Adrenal gland (tissue), 19 donors: ENCODE measurements at places on chromosomes 3 and 15. TPM values are rescaled to one million over a fixed set of nuclear protein-coding genes. Genes with fewer than 3 reads are reported as not detected.
A peak's percentile ranks its signal among the peaks of the same experiment; 100 is the strongest.

The C3orf33 gene
- polyA plus RNA-seq = 16.9 TPM

The CLCN2 gene
- 11.4 TPM for polyA plus RNA-seq

The CPN2 gene
- polyA plus RNA-seq = 4.0 TPM

- H3K4me1 ChIP-seq = no peaks in the 10 kb centered on the region
- H3K4me3 ChIP-seq = no peak overlapping the region
- no peaks in the 10 kb centered on the region for H3K36me3 ChIP-seq
- no peaks in the 10 kb centered on the region for H3K27me3 ChIP-seq
- H3K27ac ChIP-seq = no peak overlapping the region
- DNase-seq = peak; percentile 73
These were observed 63.2 kb upstream of the SPPL2A start for GRCh38 chr15:50828610-50829206.

DNA sequence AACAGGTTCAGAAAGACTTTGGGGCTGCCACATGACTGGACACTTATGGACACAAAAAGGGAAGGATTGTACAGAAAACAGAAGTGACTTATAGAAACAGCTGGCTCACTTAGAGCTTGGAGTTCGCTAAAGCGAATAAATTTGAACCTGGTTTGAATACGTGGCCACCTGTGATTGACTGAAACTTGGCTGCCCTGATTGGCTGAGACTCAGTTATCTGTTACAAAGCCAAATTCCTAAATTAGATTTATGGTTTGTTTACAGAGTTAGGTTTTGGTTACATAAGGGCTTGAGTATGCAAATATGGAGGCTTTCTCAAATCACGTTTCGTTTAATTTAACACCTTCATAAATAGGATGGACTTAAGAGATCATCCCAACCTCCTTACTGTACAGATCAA is 270.2 kb downstream of the THSD4 start:
- H3K4me3 ChIP-seq = no peak overlapping the region
- H3K27ac ChIP-seq = peak overlapping the region; percentile 2
- H3K27me3 ChIP-seq = no peaks in the 10 kb centered on the region
- H3K4me1 ChIP-seq = peaks cover 25% of the 10 kb centered on the region
- no peak for DNase-seq

GRCh38 chr3:48507256-48508061 is 3.5 kb upstream of the SHISA5 start:
- DNase-seq = peak; percentile 72
- no peaks in the 10 kb centered on the region for H3K27me3 ChIP-seq
- H3K4me3 ChIP-seq = no peak overlapping the region
- H3K4me1 ChIP-seq = peaks cover 5% of the 10 kb centered on the region
- H3K27ac ChIP-seq = peak overlapping the region; percentile 26

GRCh38 chr15:36809380-36809779 is 230.0 kb downstream of the CDIN1 start:
- H3K27me3 ChIP-seq = no peaks in the 10 kb centered on the region
- peaks cover 18% of the 10 kb centered on the region for H3K4me1 ChIP-seq
- H3K4me3 ChIP-seq = no peak overlapping the region
- peaks cover 3% of the 10 kb centered on the region for H3K36me3 ChIP-seq
- no peak for DNase-seq

- peak; percentile 66 for DNase-seq
- no peaks in the 10 kb centered on the region for H3K4me1 ChIP-seq
- H3K27me3 ChIP-seq = no peaks in the 10 kb centered on the region
- H3K4me3 ChIP-seq = no peak overlapping the region
- no peak overlapping the region for H3K27ac ChIP-seq
These were observed 194.3 kb downstream of the BCHE start for GRCh38 chr3:165642761-165643420.

DNA sequence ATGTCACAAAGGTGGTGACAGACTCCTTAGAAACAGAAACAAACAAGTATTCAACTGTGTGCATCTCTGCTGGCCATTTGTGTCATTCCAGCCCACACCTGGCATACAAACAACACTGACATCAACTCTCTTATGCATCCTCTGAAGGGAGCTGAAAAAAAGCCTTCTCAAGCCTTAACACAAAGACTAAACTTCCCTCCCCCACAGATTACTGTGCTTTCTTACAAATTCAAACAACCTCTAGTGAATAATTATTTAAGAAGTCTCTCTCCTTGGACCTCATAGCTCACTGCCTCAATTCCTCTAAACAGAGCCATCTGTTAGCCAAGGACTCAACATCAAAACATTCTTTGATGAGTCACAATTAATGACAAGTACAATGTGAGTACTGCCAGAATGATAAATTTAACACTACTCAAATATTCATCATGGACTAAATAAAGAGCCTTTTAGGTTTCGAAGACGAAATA is 132.1 kb downstream of the WDR76 start:
- no peak for DNase-seq
- no peak overlapping the region for H3K27ac ChIP-seq
- no peaks in the 10 kb centered on the region for H3K27me3 ChIP-seq
- H3K36me3 ChIP-seq = no peaks in the 10 kb centered on the region
- H3K4me1 ChIP-seq = peaks cover 9% of the 10 kb centered on the region

DNA sequence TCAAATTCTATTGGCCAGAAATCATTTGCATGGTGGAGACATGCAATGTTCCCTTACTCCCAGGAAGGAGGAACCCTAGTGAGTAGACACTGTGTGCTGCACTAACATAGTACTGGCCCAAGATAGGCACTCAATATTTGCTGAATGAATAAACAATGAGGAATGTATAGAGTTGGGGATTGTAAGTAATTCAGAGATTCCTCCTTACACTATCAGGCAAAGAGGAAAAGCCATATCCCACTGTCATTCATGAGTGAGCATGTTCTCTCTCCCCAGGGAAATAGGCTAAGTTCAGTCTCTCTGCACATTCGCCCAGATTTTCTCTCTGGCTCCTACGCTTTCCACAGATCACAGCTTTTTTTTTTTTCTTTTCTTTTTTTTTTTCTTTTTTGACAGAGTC is 154.9 kb upstream of the WNT5A start:
- H3K27ac ChIP-seq = no peak overlapping the region
- H3K4me3 ChIP-seq = no peak overlapping the region

- no peak for DNase-seq
- H3K4me1 ChIP-seq = peaks cover 4% of the 10 kb centered on the region
- no peak overlapping the region for H3K4me3 ChIP-seq
- H3K27me3 ChIP-seq = no peaks in the 10 kb centered on the region
These were observed 31.3 kb downstream of the TLE3 start for GRCh38 chr15:70066447-70066846.

DNA sequence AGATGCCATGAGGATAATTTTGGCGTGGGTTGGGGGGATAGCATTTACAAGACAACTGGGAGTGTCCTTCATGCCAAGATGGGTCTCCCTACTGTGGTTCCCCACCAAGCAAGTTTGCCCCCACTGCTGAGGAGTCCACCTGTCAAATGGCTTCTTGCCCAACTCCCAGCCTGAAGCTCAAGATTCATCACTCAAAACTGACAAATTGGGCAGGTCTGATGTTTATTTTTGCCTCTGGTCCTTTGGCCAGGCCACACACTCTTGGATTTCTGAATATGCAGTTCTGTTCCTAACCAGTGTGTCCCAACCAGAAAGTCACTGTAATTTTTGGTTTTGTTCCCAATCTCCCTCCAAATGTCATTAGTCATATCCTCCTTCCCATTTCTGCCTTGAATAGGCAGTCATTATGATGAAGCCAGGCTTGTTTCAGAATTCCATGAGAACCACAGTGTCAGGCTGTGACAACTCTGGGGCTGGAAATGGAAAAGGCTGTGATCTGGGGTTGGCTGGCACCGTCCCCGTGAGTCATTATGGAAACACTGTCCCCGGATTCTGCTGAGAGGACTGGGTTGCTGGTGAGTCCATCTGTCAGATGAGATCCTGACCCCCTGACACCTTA is 29.3 kb upstream of the MEF2A start:
- no peaks in the 10 kb centered on the region for H3K4me1 ChIP-seq
- peak; percentile 38 for DNase-seq
- no peak overlapping the region for H3K4me3 ChIP-seq

GRCh38 chr3:124845406-124845805 is 41.8 kb downstream of the ITGB5 start:
- no peaks in the 10 kb centered on the region for H3K27me3 ChIP-seq
- peak; percentile 87 for DNase-seq
- peaks cover 13% of the 10 kb centered on the region for H3K4me1 ChIP-seq
- no peak overlapping the region for H3K4me3 ChIP-seq

DNA sequence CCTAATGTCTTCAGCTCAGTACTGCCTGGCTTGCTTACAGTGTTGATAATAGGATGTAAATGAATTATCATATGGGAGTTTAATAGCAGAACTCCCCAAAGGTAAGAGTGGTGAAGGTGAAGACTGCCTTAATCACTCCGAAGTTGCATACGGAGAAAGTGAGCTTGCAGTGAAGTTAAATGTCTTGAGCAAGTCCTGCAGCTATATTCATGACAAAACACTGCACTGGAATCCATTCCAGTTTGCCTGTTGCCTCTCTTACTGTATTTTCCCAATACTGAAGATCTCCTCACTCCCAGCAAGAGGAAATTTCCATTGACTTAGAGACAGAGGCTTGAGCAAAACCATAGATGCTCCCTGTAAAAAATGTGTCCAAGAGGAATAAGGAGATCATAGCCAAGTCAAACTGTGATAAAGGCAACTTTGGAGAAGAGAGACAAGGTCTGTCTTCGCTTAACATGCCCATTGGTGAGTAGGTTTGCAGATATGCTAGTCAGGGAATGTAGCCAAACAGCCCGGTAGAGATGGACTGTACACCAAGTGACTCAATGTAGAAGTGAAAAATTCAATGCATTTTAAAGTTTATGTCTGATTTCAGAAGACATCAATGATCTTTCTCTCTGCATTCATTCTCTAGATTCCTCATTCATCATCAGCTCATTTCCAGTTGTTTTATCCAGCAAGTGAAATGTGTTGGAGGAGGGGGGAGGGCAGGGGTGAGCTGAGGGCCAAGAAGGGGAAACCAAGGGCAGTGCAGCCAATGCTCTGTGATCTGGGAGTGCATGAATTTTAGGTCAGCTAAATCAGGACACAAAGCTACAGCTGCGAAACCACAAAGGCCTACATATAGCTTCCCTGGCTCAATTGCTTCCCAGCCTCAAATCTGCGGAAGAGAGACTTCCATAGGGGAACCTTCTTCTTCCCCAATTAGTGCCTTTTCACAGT is 667.1 kb upstream of the NR2F2 start:
- no peak overlapping the region for H3K4me3 ChIP-seq
- no peak overlapping the region for H3K27ac ChIP-seq
- H3K27me3 ChIP-seq = no peaks in the 10 kb centered on the region
- H3K36me3 ChIP-seq = no peaks in the 10 kb centered on the region
- no peaks in the 10 kb centered on the region for H3K4me1 ChIP-seq
- DNase-seq = no peak

GRCh38 chr15:53106505-53107286 is 316.6 kb upstream of the ONECUT1 start:
- H3K36me3 ChIP-seq = no peaks in the 10 kb centered on the region
- no peaks in the 10 kb centered on the region for H3K27me3 ChIP-seq
- H3K27ac ChIP-seq = no peak overlapping the region
- DNase-seq = no peak
- no peak overlapping the region for H3K4me3 ChIP-seq

GRCh38 chr3:182861348-182861747 is 68.0 kb downstream of the ATP11B start:
- H3K27me3 ChIP-seq = no peaks in the 10 kb centered on the region
- H3K4me1 ChIP-seq = no peaks in the 10 kb centered on the region
- no peak overlapping the region for H3K4me3 ChIP-seq
- DNase-seq = no peak
- H3K27ac ChIP-seq = no peak overlapping the region

DNA sequence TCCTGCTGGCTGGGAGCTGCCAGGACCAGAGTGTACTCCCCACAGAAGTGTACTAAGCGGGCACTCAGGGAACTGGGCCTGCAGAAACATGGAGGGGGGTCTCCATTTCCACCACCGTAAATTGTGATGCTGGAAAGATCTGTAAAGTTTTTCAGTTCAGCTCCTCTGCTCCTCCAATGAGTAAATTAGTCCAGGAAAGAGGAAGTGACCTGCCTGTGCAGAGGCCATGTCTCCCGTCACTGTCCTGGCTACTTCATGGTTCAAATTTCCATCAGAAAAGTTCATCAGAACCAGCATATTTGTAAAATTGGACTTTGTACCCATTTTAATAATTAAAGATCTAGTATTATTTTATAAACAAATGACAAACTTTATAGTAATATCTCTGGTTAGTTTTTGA is 226.7 kb upstream of the THBS1 start:
- H3K27me3 ChIP-seq = no peaks in the 10 kb centered on the region
- no peak for DNase-seq
- no peaks in the 10 kb centered on the region for H3K36me3 ChIP-seq
- peaks cover 17% of the 10 kb centered on the region for H3K4me1 ChIP-seq
- H3K27ac ChIP-seq = no peak overlapping the region

- no peak overlapping the region for H3K4me3 ChIP-seq
- no peak overlapping the region for H3K27ac ChIP-seq
- H3K36me3 ChIP-seq = no peaks in the 10 kb centered on the region
- no peaks in the 10 kb centered on the region for H3K27me3 ChIP-seq
These were observed 117.5 kb downstream of the TPRG1 start for GRCh38 chr3:189289251-189289650.

- H3K36me3 ChIP-seq = no peaks in the 10 kb centered on the region
- no peak for DNase-seq
- H3K4me3 ChIP-seq = no peak overlapping the region
- H3K4me1 ChIP-seq = no peaks in the 10 kb centered on the region
- H3K27ac ChIP-seq = no peak overlapping the region
These were observed 99.0 kb upstream of the RBMS3 start for GRCh38 chr3:29181872-29182271.
